Activated CD4-positive, alpha-beta memory T cell treated with anti-CD3 and anti-CD28 coated beads for 36 hours (primary cell): ENCODE measurements at places on chromosomes 4 and X.

DNA sequence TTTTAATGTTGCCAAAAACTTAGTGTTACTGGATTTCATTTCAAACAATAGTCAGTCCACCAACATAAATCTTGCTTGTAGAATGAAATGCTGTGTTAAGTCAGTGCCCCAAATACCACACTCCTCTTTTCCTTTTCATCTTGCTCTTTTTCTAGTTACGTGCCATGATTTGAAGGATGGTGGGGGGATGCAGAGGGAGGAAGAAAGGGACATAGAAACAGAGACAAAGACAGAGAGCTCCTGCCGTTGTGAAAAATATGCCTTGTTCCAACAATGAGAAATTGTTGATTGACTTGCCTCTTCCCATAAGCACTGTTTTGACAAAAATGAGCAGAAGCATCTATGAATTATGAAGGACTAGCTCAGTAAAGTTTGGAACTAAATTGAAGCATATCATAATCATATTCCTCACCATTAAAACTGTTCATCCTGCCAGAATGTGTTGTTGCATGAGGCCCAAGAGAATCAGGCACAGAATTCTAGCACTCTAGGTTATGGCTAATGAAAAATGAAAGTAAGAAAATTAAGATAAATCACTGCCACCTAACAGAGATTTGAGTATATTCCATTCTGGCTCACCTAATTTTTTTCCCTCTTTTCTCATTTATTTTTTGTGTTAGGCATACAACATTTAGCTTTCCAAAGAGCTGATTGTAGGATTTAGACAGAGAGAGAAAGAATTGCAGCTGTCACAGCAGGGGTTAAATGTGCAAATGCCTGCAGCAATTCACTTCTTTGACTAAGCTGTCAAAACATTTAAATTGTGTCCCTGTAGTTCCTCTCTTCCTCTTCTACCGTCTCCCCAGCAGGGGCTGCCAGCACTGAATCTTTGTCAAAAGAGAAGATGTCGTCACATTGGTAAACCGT, 111.6 kb upstream of the PTPN13 start:
- no peak for DNase-seq

DNA sequence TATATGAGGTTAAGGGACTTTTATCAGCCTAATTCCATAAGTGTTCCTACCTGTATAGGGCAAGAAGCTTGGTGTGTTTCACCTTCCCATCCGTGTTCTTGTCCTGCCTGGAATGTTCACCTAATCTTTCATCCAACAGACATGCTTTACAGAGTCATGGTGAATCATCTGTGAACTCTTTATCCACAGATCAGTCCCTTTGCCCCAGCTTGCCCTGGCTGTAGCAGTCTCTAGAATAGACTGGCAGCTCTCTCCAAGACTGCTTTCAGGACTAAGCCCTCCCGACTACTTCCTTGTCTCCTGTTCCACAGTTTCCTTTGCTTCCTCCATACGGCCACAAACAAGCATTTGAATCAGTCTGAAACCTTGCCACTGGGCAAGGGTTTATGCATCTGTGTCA, 177.9 kb upstream of the IL15 start:
- DNase-seq = no peak

DNA sequence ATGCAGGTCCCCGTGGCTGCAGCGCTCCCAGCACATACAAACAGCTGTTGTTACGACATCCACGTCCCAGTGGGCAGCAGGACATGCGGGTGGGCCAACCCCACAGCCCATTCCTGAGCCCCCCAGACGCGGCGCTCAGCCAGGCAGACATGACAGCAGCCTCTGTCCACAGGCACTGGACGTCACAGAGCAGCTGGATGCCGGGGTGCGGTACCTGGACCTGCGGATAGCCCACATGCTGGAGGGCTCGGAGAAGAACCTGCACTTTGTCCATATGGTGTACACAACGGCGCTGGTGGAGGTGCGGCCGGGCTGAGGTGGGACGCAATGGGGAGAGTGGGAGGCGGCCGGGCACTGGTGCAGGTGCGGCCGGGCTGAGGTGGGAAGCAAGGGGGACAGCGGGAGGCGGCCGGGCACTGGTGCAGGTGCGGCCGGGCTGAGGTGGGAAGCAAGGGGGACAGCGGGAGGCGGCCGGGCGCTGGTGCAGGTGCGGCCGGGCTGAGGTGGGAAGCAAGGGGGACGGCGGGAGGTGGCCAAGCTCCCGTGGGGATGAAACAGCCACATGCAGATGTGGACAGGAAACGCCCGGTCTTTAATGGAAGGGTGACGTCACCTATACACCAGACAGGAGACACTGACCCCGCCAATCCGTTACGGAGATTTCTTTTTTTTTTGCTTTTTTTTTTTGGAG, 9.4 kb downstream of the PLCXD1 start:
- DNase-seq = no peak

- no peak for DNase-seq
Observed at GRCh38 chrX:12425496-12425895, 287.2 kb downstream of the FRMPD4 start.

DNA sequence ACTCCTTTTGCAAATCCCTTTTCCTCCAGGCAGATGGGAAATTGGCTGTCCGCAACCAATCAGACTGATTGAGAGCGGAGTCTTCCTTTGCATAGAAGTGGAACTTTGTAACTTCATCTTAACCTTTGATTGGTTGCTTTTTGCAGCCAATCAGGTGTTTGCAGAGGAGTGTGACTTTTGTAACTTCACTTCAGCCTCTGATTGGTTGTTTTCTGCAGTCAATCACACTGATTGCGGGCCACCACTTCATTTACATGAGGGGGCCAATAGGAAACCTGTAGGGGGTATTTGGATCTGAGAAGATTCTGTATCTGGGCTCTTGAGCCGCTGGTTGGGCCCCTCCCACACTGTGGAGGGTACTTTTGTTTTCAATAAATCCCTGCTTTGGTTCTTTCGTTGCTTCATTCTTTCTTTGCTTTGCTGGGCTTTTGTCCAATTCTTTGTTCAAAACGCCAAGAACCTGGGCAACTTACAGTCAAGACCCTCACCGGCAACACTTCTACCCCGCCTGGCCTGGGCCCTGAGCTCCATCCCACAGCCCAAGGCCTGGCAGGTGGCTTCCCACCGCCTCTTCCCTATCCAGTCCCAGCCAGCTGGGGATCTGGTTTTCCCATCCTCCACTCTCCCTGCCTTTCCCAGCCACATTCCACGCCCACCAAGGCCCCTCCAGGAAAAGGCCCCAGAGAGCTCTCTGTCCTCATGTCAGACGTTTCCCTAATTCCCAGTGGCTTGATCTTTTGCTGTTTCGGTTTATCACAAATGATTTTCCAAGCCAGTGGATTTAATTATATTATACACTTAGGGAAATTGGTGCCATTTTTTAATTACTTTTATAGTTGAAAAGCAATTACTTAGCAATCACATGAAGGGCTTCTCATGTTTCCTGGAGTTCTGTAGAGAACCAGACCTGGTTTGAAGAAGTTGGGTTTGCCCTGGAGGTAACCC, 110.2 kb upstream of the STX18 start:
- no peak for DNase-seq

GRCh38 chrX:85108165-85108564, 104.5 kb downstream of the APOOL start:
- DNase-seq = no peak

DNA sequence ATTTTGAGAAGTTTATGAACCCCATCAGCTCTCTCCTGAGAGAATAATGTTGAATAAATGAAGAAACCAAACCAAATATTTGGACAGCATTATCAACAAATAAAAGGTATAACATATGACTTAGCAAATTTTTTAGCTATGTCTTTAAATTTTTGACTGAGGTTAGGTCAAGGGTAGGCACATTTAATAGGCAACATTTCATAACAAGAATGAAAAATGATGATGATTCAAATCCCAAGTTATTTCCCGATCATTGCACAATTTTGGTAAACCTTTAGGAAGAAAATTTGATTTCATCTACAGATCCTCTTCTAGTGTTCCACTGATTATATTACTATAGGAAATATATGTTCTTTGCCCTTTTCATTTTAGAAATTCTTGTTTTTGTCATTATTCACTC, 123.7 kb upstream of the TLR3 start:
- no peak for DNase-seq

GRCh38 chr4:127548990-127549925, 83.5 kb upstream of the INTU start:
- DNase-seq = no peak

- DNase-seq = no peak
Observed at GRCh38 chr4:7286798-7287197, 94.5 kb downstream of the SORCS2 start.

DNA sequence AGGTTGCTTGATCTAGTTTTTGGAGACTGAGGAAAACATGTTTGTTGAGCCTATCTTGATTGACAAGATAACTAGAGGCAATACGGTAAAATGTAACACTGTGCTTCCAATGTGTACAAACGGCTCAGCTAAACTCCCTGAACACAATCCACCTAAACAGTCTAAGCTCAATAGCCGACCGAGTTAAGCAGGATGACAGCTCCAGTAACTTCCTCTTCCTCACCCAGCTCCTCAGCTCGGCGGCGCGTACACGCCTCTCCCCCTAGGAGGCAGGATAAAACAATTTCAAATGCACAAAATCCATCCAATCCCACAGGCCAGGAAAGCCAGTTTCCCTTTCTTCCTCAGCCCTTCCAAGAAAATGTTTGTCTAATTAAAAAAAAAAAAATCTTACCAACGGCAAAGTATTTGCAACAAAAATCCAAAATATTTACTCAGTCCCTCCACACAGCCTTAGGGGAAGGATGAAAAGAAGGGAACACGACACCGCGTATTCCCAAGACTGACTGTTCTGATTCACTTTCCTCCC, 1.0 kb downstream of the CNOT6L start:
- peak; percentile 70 for DNase-seq

- no peak for DNase-seq
Observed at GRCh38 chrX:82134378-82134777, 932.5 kb downstream of the SH3BGRL start.
